Muscle of back (tissue), 13 donors: ENCODE measurements at places on chromosomes 3 and 15.

GRCh38 chr3:187264021-187264420, 27.5 kb downstream of the MASP1 start:
- DNase-seq, result peak; percentile 38

- peak; percentile 85 for DNase-seq
Measured at GRCh38 chr3:194967151-194968117, 281.8 kb downstream of the FAM43A start.

DNA sequence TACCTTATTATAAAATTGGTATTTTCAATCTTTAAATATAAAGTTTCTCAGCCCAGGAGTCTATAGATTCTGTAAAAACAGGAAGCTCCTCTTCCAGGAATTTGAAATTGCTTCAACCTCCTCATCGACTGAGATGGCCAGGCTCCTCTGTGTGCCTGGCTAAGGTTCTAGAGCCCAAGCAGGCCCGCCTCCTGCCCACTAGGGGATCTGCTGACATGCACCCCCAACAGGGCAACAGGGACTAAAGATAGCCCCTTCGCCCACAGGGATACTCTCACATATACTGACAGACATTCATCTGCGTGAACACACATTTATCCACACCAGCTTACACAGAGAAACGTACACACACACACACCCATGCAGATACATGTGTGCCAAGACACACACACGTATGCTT, 183.1 kb upstream of the TLE3 start:
- no peak for DNase-seq

- no peak for DNase-seq
Measured at GRCh38 chr3:125319765-125320164, 55.4 kb downstream of the ZNF148 start.

DNA sequence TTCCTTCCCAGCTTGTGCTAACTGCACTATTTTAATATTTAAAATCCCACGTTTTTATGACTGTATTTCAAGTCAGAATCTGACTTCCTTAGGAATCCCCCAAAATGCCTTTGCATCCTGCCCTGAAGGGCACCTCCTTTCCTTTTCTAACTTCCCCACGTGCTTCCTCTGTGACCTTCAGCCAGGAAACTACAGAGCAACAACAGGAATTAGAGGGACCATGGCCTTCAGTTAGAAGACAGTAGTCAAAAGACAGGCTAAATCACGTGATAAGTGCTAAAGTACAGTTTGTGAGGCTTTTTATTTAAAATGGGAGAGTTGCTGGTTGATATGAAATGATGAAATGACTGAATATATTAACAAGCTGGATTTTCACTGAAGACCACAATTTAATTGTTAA, 11.8 kb upstream of the ABHD10 start:
- DNase-seq, result no peak

DNA sequence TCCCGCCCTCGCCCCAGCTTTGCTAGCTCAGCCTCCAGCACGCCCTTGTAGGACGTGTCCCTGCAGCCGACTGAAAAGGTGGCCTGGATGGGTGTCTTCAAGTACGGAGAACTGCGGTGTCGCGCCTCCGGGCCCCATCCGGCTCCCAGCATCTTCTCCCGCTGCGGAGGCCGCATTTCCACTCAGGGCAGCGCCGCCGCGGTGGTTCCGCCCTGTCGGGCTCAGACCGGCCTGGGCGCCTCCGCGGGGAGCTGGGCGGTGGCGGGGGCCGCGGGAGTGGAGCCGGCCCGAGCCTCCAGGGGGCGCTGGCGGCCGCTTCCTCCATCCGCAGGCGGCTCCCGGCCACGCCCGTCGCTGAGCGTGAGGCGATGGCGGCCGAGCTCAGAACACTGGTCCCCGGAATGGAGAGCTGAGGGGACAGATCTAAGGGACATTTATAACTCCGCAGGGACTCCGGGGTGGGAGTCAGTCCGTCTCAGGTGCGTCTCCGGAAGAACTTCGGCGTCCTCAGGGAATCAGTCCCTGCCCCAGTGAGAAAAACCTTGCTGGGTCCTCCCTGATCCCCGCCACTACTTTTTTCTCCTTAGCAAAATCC, 13.6 kb upstream of the SMCO1 start:
- DNase-seq, result peak; percentile 67

DNA sequence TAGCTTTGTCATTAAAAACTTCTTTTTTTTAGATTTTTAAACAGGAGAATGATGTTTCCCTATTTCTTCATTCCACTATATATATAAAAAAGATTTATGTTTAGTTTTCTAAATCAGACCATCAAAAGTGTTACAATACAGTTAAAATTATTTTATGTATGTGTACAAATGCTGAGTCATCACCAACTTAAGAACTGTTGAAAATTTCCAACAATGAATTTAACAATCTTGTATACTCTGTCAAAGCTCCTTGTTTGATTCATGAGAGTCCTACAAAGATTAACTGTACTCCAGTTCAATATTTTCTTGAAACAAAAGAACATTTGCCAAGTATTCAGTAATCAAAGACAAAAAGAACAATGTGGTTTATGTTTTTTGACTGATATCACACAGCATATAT, 82.0 kb downstream of the POLQ start:
- no peak for DNase-seq

DNA sequence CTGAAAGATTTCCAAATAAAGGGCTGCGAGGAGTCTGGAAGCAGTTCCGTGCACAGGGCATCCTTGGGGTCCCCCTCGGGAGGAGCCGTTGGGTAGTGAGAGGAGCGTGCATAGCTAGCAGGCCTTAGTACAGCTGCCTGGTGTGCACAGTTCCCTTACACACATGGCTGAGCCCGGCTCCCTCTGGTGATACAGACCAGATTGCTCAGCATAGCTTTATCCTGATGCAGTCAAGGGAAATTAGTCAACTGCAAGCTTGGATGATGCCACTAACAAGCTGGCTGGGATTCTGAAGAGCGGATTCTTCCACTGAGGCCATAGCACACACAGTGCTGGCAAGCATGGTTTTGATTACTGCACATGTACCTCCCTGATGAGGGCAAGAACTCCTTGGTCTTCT, 349.4 kb downstream of the LRTM1 start:
- no peak for DNase-seq

- peak; percentile 76 for DNase-seq
Measured at GRCh38 chr15:49421991-49422390, 1.1 kb upstream of the FGF7 start.

DNA sequence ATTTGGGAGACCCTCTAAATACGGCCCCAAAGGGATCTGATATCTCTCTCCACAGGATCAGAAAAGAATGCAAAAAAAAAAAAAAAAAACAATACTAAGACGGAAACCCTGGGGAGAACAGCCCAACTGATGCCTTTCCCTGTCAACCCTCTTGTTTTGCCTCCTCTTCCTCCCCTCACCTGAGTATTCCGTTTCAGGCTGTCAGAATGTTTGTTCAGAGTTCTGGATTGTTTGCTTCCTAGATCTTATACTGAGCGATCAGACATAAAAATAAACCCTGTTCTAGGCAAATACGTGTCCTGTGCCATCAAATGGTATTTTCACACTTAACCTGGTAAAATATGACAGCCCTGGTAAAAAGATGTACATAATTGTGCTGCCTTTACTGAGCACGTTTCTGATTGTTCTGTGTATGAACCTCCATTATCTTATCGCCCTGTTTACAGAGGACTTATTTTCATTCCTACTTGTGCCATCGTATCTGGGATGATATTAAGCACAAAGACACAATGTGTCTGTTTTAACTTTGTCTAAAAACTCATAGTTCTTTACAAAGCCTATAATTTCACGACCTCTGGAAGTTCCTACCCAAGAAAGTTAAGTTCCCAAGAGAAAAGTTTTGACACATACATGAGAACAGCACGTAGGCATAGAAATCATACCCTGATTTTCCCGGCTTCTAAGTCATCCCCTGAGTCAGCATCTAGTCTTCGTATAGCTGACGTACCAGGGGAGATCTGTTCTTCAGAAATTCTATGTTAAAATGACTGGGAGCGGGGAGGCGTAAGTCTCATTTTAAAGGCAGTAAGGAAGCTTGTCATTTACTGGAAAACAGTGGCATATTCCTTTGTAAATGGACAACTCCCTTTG, 856 bp downstream of the ZBTB38 start:
- no peak for DNase-seq

DNA sequence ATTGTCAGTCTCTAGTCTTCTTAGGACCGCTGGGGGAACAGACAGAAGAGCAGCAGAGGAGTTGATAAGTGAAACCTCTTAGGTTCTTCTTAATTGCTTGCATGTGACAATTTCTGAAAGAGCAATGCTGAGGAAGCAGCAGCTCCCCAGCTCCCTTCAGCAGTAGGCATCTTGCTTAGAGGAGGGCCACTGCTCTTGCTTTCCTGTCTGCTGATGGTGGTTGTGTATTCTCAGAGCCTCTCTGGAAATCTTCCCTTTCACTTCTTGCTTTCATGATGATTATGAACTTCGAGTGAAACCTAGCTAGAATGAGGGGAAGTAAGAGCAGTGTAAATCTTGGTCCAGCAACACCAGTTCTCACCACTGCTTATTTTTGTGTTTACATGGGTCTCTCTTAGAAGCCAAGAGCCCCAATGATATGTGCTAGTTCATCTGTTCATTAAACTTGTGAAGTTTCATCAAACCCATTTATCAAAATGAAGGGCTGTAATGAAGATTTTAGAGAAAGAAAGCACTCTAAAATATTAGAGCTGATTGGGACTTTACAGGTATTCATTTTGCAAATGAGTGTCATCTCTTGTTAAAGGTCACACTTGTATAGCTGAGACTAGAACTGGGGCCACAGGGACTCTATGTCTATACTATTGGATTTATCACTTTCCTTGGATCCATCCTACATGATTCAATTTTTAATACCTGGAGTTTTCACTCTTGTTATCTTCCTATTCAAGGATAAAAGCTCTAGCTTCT, 246.7 kb downstream of the LPP start:
- DNase-seq, result no peak

GRCh38 chr15:75594276-75594675, 15.2 kb upstream of the PTPN9 start:
- DNase-seq, result no peak

GRCh38 chr3:66692766-66693150, 191.9 kb upstream of the LRIG1 start:
- peak; percentile 76 for DNase-seq

DNA sequence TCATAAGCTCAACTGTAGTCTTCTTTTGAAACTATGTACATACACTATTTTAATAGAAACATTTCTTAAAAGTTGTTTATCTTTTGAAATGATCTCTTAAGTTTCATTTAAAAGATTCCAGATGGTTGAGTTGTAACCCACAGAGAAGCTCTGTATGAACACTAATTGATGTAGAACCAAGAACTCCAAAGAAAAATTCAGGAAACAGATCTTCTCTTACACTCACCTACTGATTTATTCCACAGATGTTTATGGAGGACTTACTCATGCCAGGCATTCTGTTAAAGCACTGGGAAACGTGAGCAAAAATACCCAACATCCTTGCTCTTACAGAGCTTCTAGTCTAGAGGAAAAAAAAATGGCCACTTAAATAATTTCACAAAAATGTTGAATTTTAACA, 551.1 kb downstream of the NAALADL2 start:
- DNase-seq, result no peak

DNA sequence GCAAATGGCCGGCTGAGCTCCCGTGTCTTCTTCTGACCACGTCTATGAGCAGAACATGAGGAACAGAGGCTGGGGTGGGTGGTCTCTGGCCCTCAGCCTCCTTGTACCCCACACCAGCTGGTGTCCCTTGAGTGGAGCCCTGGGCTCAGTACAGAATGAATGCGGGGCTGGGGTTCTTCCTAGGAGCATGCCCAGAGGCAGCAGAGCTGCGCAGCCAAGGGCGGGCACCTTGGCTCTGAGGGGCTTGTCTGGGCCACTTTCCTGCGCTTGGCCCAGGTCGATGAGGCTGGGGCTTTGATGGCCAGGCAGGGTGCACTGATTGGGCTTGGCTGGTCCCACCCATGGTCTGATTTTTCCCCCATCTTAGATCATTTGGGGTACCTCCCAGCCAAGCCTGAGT, 6.4 kb downstream of the SCN5A start:
- no peak for DNase-seq

DNA sequence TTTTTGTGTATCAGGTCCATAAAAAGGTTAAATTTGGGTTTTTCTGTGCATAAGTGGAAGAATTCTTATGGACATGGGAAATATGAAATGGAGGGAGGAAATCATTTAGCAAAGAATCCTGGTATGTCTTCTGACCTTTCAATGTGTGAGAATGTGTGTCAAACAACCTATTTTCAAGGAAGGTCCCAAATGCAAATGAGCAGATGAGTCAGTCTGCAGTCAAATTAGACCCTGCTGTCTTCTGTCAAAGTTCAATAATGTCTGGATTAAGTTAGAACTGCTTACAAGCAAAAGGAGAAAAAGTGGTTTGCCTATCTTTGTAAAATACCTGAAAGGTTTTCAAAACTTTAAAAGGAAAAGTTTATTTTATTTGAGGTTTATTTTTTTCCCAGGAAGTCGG, 15.3 kb downstream of the FBN1 start:
- DNase-seq, result no peak

- DNase-seq, result no peak
Measured at GRCh38 chr3:153173758-153174516, 11.9 kb downstream of the RAP2B start.

DNA sequence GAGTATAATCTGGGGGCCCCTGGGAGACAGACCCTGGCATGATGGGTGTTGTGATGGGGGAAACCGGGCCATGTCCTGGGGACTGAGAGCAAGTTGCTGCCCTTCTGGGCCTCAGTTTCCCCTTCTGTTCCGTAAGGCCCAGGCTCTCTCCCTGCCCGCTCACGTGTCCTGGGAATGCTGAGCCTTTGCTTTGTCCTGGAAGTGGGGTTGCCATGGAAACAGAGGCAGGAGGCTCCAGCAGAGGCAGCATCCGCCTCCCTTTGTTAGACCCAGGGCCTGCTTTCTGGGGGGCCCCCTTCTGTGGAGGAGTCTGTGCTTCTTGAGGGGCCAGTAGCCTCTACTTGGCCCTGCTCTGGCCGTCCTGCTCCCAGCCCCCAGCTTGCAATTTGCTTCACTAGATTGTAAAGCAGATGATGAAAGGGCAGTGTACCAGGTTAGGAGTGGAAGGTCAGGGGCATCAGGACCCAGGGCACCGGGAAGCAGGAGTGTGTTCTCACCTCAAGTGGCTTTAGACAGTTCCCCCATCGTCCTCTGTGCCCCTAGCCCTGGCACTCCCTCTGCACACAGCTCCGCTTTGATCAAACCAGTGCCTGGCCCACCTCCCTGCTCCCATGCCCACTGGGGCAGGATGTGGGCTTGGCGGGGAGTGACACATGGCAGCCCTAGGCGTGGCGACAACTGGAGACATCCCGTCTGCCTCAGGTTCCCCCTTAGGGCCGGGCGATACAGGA, 105.6 kb downstream of the FBLN2 start:
- no peak for DNase-seq

GRCh38 chr3:31064021-31064420, 169.6 kb upstream of the GADL1 start:
- DNase-seq, result no peak

DNA sequence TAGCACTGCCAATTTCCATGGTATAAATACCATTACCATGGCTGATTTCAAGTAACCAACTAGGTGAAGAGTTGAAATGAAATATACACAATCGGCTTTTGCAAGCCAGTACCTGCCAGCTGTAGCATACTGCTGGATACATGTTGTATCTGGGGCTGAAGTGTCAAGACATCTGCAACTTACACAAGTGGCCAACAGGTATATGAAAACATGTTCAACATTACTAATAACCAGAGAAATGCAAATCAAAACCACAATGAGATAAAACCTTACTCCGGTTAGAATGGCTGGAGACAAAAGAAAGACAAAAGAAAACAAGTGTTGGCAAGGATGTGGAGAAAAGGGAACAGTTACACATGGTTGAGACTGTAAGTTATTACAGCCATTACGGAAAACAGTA, 11.6 kb downstream of the ATOSA start:
- DNase-seq, result no peak
